Hematopoietic multipotent progenitor cell treated with erythropoietin and hydrocortisone succinate and interleukin-3 and kit ligand, for 17 days (in vitro differentiated cells): ENCODE measurements at places on chromosomes 5 and 9.

DNA sequence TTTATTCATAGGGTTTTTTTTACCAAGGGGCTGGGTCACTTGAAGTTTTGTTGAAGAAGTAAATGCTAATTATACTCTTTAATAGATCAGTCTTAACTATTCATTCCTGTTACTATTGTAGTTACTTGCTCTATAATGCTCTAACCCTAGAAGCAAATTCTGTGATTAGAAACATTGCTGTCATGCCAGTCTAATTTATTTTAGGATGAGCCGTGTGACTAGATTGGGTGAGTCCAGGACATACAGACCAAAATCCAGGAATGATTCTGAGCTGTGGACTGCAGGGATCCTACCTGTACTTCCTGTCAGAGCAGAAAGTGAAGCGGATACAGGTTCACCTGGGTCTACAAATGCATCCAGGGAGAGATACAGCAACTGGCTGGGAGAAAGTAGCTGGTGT, 757 bp upstream of the CCDC192 start:
- no peak for DNase-seq

DNA sequence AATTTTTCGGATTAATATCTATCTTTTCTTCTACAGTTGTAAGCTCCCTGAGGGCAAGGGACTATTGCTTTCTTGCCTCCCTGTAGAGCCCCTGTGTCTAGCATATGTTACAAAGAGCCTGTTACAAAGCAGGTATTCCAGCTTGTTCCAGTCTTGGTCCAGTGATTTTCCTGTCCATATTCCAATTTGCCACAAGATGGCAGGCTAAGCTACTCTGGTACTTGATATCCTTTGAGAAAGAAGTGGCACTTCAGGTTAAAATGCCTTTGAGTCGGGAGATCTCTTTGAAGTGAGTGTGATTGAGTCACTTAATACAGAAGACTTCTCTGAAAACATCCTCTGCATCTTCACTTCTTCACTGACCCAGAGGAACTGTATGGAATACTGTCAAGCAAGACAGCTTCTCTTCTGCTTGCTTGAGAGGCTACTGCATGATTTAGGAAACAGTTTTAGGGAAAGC, 24.5 kb downstream of the CAVIN4 start:
- DNase-seq = no peak

GRCh38 chr9:90296539-90296938, 346.1 kb downstream of the DIRAS2 start:
- DNase-seq = no peak

DNA sequence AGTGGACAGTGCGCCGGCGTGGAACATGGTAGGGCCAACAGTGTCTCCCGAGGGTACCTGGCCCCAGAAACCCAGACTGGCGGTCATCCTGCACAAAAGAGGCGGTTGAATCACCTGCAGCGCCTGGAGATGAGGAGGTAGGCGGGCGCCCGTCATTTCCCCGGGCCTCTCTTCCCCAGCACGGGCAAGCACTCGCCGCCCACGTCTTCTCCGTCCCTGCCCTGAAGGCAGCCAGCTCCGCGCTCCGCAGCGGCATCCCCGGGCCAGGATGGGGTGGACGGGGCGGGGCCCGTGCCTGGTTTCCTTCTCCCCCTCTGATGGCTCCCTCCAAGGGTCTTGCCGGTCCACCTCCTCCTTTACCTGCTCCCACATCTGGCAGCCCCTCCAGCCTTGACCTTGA, 27.1 kb upstream of the N4BP3 start:
- no peak for DNase-seq

DNA sequence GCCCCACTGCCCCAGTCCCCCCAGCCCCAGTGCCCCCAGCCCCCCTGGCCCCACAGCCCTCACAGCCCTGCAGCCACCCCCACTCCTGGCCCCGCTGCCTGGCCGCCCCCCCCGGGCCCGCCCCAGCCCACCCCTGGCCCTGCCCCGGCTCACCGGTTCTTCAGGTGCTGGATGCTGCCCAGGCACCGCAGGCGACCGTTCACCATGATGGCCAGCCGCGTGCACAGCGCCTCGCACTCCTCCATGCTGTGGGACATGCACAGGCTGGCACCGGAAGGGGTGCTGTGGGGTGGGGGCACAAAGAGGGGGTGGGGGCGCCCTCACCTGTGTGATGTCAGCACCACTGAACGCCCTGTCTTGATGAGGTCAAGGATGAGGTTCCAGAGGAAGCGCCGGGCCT, 12.8 kb upstream of the CLIC3 start:
- DNase-seq = no peak
